ENCODE measurements at places on chromosomes 3 and 15. TPM values are rescaled to one million over a fixed set of nuclear protein-coding genes. Genes with fewer than 3 reads are reported as not detected.

DNA sequence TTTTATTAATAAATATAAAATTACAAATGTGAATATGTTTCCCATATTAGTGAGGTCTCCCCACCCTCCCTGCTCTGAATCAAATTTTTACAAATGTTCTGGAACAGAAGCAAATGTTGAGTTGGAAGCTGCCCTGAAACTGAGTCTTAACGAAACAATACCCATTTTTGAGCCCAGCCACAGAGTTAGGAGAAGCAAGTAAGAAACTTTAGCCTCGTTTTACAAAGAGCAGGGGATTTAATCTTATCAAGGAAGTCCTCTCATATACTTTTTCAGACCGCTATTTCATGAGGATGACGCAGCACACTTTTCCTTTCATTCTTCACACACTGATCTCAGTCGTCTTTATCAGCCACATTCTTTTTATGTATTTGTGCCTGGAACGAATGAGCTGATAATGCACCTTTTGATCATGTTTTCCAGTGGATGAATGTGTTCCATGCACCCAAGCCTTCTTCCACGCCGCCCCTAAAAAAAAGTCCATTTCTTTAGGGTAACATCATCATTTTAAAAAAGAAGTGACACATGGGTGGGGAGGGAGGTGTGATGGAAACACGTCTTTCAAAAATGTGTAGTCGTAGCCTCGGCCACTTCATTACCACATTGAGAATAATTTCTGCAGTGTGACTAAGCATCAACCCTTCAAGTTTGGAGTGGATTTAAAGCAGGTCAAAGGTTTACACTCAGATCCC lies 48.1 kb downstream of the SETMAR start:
- peaks cover 14% of the 10 kb centered on the region for H3K4me1 ChIP-seq
- H3K27me3 ChIP-seq, result no peaks in the 10 kb centered on the region
- no peak for DNase-seq
- no peak overlapping the region for H3K27ac ChIP-seq
- no peak overlapping the region for H3K4me3 ChIP-seq
- H3K36me3 ChIP-seq, result no peaks in the 10 kb centered on the region

GRCh38 chr3:38731522-38731921 lies 82.0 kb upstream of the SCN5A start:
- no peaks in the 10 kb centered on the region for H3K27me3 ChIP-seq
- H3K4me3 ChIP-seq, result no peak overlapping the region
- H3K27ac ChIP-seq, result no peak overlapping the region
- H3K4me1 ChIP-seq, result no peaks in the 10 kb centered on the region
- no peak for DNase-seq
- no peaks in the 10 kb centered on the region for H3K36me3 ChIP-seq

- no peaks in the 10 kb centered on the region for H3K4me1 ChIP-seq
- H3K36me3 ChIP-seq, result no peaks in the 10 kb centered on the region
- DNase-seq, result no peak
- H3K27ac ChIP-seq, result no peak overlapping the region
Observed at GRCh38 chr3:14507305-14507741, 32.8 kb downstream of the GRIP2 start.

DNA sequence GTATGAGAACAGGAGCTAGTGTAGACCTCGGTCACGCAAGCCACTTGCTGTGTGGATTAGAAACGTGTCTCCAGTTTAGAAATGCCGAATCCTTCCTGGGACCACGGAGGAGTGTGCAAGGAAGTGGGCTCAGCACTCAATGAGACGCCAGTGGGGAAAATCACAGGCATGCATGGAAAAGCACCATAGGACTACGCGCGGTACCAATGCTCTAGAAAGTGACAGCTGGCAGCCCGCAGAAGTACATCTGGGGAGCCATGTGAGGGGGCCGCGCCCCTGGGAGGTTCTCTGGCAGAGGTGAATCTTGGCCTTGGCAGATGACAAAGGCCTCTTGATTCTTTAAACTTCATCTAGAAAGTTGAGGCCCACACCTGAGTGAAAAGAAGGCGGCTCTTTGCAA lies 99.3 kb downstream of the LRRK1 start:
- no peak overlapping the region for H3K4me3 ChIP-seq
- no peak overlapping the region for H3K27ac ChIP-seq
- no peaks in the 10 kb centered on the region for H3K27me3 ChIP-seq
- no peaks in the 10 kb centered on the region for H3K36me3 ChIP-seq
- no peaks in the 10 kb centered on the region for H3K4me1 ChIP-seq

DNA sequence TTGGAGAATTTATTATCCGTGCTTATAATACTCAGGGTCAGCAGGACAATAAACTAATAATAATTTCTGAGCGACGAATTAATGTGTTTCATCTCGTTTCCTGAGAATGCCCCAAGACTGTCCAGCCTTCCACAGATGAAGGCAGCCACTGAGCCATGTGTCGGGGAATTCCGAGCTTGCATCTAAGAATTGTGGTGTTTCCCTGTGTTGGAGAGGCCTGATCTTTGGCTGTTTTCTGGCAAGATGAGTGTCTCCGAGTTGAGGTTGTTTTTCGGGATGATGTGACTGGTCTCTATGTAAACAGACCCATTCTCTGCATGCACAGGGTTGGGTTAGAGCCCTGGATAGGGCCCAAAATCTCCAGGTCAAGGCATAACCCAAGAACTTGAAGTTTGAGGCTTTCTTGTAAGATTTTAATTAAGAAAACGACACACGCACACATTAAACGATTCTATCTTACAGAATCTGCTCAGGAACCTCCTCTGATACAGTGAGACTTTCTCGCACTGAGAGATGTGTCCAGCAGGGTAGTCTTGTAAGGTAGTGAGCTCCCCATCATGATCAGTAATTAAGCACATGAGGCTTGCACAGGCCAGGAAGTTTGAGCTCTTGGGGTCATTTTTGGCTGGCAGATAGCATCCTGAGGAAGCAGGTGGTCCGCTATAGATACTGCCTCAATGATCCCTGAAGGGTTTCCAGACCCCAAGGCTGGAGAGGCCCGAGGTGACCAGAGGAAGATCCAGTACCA lies 14.4 kb downstream of the FGD5 start:
- no peaks in the 10 kb centered on the region for H3K27me3 ChIP-seq
- H3K36me3 ChIP-seq, result no peaks in the 10 kb centered on the region
- no peak overlapping the region for H3K27ac ChIP-seq
- no peak overlapping the region for H3K4me3 ChIP-seq
- no peak for DNase-seq
- no peaks in the 10 kb centered on the region for H3K4me1 ChIP-seq

DNA sequence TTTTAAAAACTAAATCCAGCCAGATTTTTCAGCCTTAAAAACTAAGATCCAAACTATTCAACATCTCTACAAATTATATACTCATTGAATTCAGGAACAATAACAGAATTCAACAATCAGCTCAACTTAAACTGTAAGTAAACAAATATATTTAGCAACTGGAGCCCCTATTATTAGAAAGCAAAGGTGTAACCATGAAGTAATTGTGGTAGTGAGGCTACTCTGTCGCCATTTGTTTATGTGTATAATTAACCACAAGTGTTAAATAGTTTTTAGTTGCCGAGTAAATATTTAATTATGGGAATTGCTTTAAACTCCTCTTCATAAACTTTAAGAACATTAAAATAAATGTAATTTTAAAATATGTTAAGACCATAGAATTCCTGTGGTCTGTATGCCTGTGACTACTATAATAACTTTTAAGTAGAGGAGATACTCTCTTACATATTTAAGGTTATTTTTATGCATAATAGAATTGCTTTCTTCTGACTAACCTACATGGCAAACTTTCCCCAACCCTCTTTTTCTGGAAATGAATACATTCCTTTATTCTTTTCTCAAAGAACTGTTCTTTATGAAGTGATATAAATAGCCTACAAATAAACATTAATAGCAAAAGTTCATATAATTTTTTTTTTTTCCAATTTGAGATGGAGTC lies 51.2 kb downstream of the MFN1 start:
- H3K4me3 ChIP-seq, result no peak overlapping the region
- no peak overlapping the region for H3K27ac ChIP-seq
- H3K4me1 ChIP-seq, result no peaks in the 10 kb centered on the region

DNA sequence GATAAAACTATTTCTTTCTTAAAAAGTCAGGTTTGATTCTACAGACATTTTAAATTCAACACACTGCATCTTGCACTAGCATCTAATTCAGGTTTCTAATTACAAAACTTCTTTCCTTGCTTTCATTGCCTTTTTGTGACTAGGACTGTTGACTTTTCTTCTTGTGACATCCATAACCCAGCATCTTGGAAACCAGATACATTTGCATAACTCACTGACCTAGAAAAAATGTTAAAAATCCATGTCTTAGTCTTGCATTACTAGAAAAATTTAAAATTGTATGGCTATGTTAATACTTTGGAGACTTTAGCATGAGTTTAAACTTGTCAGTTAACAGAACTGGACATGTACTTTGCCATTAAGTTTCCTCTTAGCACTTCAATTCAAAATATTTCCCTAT lies 72.7 kb downstream of the DTWD1 start:
- no peaks in the 10 kb centered on the region for H3K27me3 ChIP-seq
- H3K36me3 ChIP-seq, result no peaks in the 10 kb centered on the region
- no peak for DNase-seq
- no peak overlapping the region for H3K27ac ChIP-seq
- no peak overlapping the region for H3K4me3 ChIP-seq
- no peaks in the 10 kb centered on the region for H3K4me1 ChIP-seq

DNA sequence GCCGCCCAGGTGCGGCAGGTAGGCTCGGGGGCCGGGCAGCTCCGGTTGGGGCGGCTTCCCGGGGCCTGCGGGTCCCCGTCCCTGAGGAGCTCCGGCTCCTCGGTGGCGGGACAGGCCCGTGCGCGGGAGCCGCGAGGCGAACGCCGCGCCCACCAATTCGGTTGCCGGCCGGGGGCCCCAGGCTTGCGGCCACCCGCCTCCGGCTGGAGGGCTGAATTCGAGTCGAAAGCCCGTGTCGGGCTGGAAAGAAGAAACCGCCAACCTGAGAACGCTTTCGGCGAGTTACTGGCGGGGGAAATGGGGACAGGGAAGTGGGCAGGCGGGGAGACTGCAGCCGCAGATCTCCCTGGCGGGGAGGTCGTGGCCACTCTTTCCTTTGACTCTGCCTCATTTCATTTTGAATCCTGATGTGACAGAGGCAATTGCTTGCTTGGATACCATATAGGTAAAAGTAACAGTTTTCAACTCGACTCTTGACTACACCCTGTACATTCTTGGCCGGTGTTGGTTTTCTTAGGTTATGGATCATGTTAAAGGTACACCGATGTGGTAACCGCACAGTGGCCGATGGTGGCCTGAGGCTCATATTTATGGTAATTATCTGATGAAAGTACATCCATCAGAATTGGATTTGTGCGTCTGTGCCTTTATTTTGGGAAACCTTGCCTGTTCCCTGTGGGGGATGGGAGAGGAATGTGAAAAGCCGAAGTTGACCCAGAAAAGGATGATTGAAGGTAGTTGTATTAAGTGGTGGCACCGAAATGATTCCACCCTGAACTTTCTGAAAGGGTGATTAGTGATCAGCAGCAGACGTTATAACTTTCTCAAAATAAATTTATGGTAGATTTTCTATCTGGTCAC lies 1.7 kb downstream of the B3GNT5 start:
- no peaks in the 10 kb centered on the region for H3K36me3 ChIP-seq
- peak overlapping the region; percentile 50 for H3K4me3 ChIP-seq
- peak overlapping the region; percentile 90 for H3K27ac ChIP-seq
- H3K4me1 ChIP-seq, result peaks cover 21% of the 10 kb centered on the region
- no peaks in the 10 kb centered on the region for H3K27me3 ChIP-seq
- no peak for DNase-seq

The EPHB1 gene
- not detected for total RNA-seq

The FRMD4B gene
- 7.3 TPM for total RNA-seq

The ABI3BP gene
- 19.8 TPM for total RNA-seq

The LNP1 gene
- total RNA-seq, result 6.2 TPM

The IL17RB gene
- 17.6 TPM for total RNA-seq

The ANKDD1A gene
- 18.8 TPM for total RNA-seq

Measured in body of pancreas (tissue), 4 donors.